Progenitor cell of endocrine pancreas (in vitro differentiated cells): ENCODE measurements at places on chromosomes 5 and 9. TPM values are rescaled to one million over a fixed set of nuclear protein-coding genes. Genes with fewer than 3 reads are reported as not detected.

Gene IL3
- total RNA-seq = not detected in 2 replicates

Gene DEPDC1B
- 37.0 and 38.5 TPM in 2 replicates for total RNA-seq

Gene TRIM36
- total RNA-seq = 5.3 and 9.4 TPM in 2 replicates

- peaks cover 49% of the 10 kb centered on the region for H3K27me3 ChIP-seq
- H3K4me3 ChIP-seq = no peak overlapping the region
- DNase-seq = no peak
- no peak overlapping the region for H3K27ac ChIP-seq
- H3K4me1 ChIP-seq = no peaks in the 10 kb centered on the region
Observed at GRCh38 chr5:176770431-176770830, 39.9 kb upstream of the UNC5A start.

DNA sequence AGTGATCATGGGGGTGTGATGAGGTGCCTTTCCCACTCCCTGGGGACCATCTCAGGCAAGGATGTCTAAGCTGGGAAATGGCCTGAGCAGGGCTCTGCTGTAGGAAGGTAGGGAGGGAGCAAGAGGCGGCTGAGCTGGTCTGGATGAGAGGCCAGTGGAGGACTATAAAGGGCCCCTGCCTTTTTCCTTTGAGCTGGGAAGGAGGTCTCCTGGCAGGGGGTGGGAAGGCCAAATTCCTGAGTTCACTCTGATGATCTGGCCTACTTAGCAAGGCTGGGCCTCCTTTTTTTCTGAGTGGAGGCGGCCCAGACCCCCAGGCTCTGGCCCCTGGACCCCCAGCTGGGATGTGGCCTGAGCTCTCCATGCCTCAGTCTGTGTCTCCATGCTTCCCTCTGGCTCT lies 14.3 kb upstream of the PITX1 start:
- no peak overlapping the region for H3K4me3 ChIP-seq
- peaks cover 95% of the 10 kb centered on the region for H3K27me3 ChIP-seq
- no peaks in the 10 kb centered on the region for H3K36me3 ChIP-seq
- no peak for DNase-seq

DNA sequence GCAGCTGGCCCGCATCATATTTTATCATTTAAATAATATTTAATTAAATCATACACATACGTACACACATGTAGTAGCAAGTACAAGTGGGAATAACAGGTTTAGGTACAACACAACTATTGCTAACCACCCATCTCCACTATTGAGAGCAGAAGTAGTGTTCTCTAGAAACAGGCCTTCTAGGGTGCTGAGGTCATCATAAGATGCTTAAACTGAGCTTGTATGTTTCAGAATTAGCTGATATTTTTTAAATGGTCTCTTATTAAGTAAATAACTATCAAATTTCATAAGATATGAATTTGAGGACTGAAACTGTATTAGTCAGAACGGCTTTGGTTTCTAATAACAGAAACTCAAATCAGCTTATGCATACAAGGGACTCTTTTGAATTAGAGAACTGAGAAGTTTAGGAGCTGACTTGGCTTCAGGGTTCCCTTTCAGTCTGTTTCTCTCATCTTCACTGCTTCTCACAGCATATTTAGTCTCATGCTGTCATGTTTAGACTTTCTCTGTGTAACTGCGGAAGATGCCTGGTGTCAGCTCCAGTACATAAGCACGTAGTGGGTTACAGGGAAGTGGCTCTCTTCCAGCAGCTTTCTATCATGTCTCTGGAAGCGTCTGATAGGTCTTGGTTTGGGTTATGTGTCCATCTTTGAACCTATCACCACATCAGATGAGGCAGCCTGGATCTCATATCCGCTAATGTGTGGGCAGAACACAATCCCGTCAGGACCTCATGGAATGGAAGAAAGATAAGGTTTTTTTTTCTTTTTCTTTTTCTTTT lies 25.0 kb upstream of the OCLN start:
- no peaks in the 10 kb centered on the region for H3K27me3 ChIP-seq
- peaks cover 2% of the 10 kb centered on the region for H3K36me3 ChIP-seq
- no peaks in the 10 kb centered on the region for H3K4me1 ChIP-seq
- H3K4me3 ChIP-seq = no peak overlapping the region
- H3K27ac ChIP-seq = no peak overlapping the region

- no peak for DNase-seq
- H3K27me3 ChIP-seq = no peaks in the 10 kb centered on the region
- H3K4me3 ChIP-seq = no peak overlapping the region
- no peak overlapping the region for H3K27ac ChIP-seq
- no peaks in the 10 kb centered on the region for H3K36me3 ChIP-seq
Observed at GRCh38 chr5:161783297-161783696, 64.6 kb upstream of the GABRA1 start.

- H3K4me1 ChIP-seq = no peaks in the 10 kb centered on the region
- H3K27ac ChIP-seq = no peak overlapping the region
- H3K4me3 ChIP-seq = no peak overlapping the region
- DNase-seq = no peak
- no peaks in the 10 kb centered on the region for H3K36me3 ChIP-seq
Observed at GRCh38 chr5:15026011-15026893, 154.7 kb upstream of the ANKH start.

DNA sequence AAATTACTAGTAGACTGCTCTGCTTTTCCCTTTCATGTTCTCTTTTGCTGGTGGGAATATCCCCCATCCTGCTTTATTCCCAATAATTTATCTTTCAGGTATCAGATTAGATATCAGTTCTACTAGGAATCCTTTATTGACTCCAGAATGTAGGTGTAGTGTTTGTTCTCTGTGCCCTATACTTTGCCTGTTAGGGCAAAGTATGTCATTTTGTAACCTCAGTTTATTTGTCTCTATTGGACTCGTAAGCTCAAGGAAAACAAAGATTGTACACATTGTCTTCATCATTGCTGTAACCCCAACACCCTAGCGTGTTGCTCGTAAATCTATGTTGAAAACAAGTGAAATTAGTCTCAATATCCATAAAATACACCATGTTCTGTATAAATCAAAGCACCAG lies 190.5 kb downstream of the COMMD10 start:
- no peaks in the 10 kb centered on the region for H3K27me3 ChIP-seq
- H3K27ac ChIP-seq = no peak overlapping the region
- peaks cover 2% of the 10 kb centered on the region for H3K36me3 ChIP-seq
- DNase-seq = no peak
- no peak overlapping the region for H3K4me3 ChIP-seq

- no peak overlapping the region for H3K27ac ChIP-seq
- H3K4me1 ChIP-seq = peaks cover 1% of the 10 kb centered on the region
- no peak overlapping the region for H3K4me3 ChIP-seq
- DNase-seq = no peak
- H3K36me3 ChIP-seq = no peaks in the 10 kb centered on the region
Observed at GRCh38 chr9:124480621-124480981, 26.6 kb downstream of the NR5A1 start.

GRCh38 chr5:64971513-64971912 lies 202.8 kb downstream of the CWC27 start:
- no peak overlapping the region for H3K4me3 ChIP-seq
- no peaks in the 10 kb centered on the region for H3K4me1 ChIP-seq
- H3K27ac ChIP-seq = no peak overlapping the region
- no peaks in the 10 kb centered on the region for H3K27me3 ChIP-seq
- H3K36me3 ChIP-seq = peaks cover 15% of the 10 kb centered on the region

DNA sequence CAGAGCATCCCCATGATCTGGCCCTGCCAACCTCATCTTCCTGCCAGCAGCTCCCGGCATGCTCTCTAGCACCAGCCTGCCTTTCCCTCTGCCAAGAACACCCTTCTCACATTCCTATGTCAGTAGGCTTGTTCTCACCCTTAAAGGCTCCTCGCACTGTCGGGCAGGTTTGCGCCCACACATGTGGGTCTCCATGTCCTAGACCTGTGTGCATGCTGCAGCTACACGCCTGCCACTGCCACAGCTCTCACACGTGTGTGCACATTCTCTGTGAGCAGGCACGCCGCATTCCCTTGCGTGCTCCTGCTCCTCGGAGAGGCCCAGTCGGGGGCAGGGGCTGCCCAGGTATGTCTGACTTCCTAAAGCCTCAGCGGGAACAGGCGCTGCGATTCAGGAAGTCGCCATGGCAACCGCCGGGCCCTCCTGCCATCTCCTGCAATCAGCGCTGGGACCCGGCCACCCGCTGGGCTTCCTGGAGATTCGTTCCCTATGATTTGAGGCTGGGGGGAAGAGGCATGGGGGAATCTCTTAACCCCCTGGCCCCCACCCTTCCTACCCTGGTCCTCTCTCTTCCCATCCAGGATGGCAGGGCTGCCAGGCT lies 28.1 kb downstream of the NDUFA8 start:
- H3K27me3 ChIP-seq = peaks cover 76% of the 10 kb centered on the region
- no peak overlapping the region for H3K4me3 ChIP-seq
- no peak for DNase-seq
- H3K4me1 ChIP-seq = peaks cover 8% of the 10 kb centered on the region
- H3K36me3 ChIP-seq = no peaks in the 10 kb centered on the region

DNA sequence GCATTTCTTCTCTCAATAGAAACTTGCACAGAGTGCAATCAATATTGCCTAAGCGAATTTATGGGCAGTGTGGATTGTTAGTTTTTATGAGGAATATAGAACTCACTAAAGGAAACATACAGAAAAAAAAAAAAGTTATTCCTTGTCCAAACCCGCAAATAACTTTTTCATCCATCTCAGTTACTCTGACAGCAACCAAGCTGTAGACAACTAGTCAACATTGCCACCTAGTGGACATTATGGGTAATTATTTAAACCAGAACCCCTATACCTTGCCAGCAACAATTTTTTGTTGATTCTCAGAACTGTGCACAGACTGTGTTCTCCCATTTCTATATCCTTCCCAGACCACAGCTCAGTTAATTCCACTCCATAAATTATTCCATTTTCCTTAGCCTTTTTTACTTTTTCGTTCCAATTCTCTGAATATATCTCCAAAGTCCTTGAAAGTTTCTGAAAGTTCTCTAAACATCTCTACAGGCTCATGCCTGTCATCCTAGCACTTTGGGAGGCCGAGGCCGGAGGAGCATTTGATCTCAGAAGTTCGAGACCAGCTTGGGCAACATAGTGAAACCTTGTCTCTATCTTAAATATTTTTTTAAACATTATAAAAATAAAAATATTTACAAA lies 2.6 kb upstream of the AFAP1L1 start:
- H3K4me3 ChIP-seq = no peak overlapping the region
- peaks cover 41% of the 10 kb centered on the region for H3K27me3 ChIP-seq
- H3K27ac ChIP-seq = no peak overlapping the region
